Naive thymus-derived CD8-positive, alpha-beta T cell (primary cell): ENCODE measurements at places on chromosomes 11 and 22.

DNA sequence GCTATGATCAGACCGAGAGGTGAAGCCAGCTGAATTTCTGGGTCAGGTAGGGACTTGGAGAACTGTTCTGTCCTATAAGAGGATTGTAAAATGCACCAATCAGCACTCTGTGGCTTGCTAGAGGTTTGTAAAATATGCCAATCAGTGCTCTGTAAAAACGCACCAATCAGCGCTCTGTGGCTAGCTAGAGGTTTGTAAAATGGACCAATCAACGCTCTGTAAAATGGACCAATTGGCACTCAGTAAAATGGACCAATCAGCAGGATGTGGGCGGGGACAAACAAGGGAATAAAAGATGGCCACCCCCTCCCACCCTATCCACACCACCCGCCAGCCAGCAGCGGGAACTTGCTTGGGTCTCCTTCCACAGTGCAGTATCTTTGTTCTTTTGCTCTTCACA, 6.4 kb upstream of the SEC14L4 start:
- no peak for DNase-seq

- no peak for DNase-seq
These were observed 24.0 kb upstream of the SMIM38 start for GRCh38 chr11:69131644-69132300.

- no peak for DNase-seq
These were observed 8.0 kb downstream of the TUBGCP6 start for GRCh38 chr22:50236731-50237409.

DNA sequence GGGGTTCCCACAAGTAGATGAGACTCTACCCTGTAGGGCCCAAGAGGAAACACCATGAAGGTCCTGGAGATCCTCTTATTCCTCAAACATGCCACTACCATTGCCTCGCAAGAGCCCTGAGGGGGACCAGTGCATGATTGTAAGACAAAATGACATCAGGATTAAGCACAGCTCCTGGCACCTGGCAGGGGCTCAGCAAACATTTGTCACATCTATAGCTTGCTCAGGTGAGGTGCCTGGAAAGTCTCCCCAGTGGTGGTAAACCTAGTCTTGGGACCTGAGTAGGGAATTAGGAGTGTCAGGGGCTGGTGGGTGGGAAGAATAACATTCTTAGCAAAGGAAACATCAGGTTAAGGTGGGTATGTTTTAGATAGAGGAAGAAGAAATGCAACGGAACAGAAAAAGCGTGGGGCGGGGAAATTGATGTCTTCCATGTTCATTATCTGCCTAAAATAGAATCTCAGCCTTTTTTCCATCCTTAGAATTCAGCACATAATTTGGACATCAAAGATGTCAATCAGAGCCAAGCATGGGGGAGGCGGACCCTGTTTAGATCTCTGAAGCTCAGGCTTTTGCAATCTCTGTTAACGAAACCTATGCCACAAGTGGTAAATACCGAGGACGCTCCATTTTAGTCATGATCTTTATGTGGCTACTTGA, 924 bp downstream of the YPEL1 start:
- DNase-seq: peak; percentile 13

DNA sequence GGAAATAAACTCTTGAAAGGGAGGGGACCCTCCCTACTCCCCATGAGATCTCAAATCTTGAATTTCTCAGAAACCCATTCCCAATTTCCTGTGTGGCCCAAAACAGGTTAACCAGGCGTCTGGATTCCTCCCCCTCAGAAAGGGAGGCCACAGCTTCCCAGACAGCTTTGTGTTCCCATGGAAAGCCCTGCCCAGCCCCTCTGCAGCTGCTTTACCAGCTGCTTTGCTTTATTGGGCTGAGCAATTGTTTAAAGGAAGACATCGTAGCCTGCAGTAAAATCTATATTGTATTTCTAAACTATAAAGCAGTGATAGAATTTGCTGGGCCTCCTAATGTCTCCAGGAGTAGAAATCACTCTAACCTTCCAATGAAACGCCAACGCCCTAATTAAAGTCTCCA, 97.4 kb downstream of the CHST1 start:
- no peak for DNase-seq

DNA sequence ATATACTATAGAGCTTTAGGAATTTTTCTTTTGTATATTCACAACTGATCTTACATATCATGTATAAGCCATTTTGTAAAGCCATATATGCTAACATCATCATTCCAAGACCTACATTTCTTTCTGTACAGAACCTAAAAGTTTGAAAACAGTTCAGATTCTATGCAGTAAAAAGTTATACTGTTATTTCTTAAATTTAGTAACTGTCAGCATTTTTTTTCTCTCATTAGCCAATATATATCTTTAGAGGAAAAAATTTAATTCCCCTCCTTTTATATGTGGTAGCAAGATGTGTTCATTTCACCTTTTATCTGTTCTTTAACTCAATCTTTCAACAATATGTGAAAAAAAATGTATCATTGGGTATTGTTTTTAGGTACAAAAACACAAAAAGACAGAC, 120.4 kb upstream of the TP53AIP1 start:
- DNase-seq: no peak

DNA sequence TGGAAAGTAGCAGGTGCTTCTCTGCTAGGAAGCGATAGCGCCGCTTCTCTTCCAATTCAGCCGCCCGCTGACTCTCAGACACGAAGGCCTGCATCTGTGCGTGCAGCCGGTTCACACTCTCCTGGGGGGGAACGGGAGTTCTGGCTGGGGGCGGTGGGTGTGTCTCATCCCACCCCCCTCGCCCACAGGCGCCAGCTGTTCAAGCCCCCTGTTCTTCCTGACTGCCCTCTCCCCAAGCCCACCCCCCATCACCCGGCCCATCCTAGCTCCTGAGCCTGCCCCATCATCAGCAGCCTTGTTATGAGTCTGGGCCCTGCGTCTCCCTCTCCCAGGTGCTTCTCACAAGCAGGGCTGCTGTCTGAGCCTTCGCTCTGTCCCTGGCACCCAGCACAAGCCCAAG, 13.1 kb upstream of the SLC16A8 start:
- no peak for DNase-seq

- DNase-seq: no peak
These were observed 13.1 kb upstream of the HIKESHI start for GRCh38 chr11:86288776-86289507.
